ENCODE measurements at places on chromosomes 11 and 22.

DNA sequence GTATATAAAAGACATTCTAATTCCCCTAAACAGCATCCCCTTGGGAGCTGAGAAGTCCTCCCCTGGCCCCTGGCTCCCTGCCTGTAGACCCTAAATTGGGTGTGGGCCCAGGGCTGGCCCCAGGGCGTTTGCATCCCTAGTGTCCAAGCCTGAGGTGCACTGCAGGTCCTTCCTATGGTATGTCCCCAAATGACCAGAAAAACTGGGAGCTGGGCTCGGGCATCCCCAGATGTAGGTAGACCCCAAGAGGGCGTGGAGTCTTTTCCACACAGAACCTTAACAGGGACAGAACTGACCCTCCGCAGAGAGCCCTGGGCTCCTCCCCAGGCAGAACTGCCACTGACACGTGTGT is 782 bp upstream of the OSBPL5 start:
- no peak for DNase-seq

DNA sequence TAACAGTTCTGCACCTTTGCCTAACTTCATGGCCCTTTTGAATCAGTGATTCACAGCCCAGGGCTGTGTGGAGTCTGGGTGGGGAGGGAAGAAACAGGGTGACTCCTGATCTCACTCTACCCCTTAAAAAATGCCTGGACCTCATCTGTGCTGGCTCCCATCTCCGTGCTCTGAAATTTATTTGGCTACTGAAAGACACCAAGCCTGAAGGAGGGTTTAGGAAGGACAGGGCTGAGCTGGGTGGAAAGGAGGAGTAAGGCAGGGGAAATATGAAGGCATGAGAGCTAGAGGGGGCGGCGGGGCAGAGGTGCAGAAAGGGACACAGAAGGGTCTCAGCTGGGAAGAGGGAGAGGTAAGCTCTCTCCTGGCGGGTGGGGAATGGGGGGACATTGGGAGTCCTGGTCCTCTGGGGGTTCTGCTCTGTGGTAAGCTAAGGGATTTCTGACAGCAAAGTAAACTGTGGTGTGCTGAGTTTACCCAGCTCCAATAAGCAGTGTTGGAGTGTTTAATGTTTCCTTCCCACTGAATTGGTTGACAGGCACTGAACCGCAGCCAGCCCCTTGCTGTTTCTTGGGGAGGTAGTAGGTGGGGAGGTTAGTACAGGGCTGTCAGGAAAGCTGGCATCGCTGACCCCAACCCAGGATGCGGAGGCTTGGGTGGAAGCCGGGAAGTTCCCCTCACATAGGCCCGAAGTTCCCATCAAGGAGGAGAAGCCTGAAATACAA is 71.1 kb downstream of the RPUSD4 start:
- no peak for DNase-seq

DNA sequence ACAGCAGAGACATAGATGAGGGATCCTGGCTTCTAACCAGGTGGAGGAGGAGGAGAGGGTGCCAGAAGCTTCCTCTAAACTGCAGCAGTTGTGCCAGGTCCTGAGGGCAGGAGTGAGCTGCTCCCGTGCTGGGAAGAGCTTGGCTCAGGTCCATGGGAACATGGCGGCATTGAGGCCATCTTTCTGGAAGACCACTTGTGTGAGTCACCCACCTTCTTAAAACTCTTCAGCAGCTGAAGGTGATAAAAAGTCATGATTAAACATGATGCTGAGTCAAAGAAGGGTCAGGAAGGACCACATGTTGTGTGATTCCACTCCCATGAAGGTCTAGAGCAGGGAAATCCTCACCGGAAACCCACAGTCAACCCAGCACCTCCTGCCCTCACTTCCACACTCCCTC is 35.1 kb downstream of the LINC01488 start:
- no peak for DNase-seq

- DNase-seq, result no peak
Observed at GRCh38 chr11:36791957-36792356, 193.9 kb upstream of the RAG2 start.

- no peak for DNase-seq
Observed at GRCh38 chr22:20091690-20092476, 11.8 kb downstream of the DGCR8 start.

DNA sequence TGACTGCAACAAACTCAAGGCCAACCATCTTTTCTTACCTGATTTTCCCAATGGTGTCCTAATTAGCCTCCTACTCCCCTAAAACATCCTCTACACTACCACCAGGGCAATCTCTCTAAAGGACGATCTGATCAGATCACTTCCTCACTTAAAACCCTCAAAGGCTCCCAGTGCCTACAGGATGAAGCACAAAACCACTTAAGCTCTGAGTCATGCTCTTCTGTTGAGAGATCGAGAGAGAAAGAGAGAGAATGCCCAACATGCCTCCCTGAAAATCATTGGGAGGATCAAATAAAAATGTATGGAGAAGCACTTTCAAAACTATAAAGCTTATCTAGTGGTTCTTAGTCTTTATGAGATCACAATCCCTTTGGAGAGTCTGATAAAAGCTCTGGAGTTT is 171.1 kb downstream of the CADM1 start:
- no peak for DNase-seq

DNA sequence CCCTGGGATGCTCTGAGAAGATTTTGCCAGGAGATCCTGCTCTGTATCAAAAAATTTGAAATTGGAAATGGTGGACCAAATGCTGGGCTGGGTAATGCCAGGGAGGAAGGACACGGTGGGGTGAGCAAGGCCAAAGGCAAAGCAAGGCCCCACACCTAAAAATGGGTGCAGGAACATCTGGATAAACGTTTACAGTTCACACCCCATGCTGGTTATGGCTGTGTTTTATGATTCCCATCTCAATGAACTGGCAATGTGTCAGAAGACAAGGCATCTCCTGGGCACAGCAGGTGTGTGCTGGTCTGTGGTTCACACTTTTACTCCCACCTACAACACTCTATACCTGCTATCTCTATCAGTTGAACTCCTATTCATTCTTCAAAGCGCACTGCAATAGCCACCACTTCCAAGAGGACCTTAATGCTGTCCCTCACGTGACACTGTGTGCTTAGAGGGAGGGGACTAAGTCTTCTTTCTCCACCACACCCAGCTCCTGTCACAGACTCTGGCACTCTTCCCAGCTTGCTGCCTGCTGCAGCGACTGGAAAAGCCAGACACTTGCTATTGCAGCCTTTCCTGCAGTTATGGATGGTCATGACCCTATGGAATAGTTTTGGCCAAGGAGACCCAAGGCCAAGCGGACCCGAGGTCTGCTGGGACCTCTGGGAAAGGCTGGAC is 277.5 kb downstream of the CTTN start:
- DNase-seq, result no peak

- no peak for DNase-seq
Observed at GRCh38 chr11:69452206-69452987, 29.1 kb upstream of the LINC01488 start.

- DNase-seq, result no peak
Observed at GRCh38 chr11:64868904-64869570, 9.4 kb downstream of the EHD1 start.
